ENCODE measurements at places on chromosomes 1 and 21. TPM values are rescaled to one million over a fixed set of nuclear protein-coding genes. Genes with fewer than 3 reads are reported as not detected.

GRCh38 chr1:246343251-246343650 lies 163.8 kb downstream of the SMYD3 start:
- H3K4me3 ChIP-seq: no peak overlapping the region
- no peaks in the 10 kb centered on the region for H3K36me3 ChIP-seq
- H3K27ac ChIP-seq: no peak overlapping the region
- H3K27me3 ChIP-seq: no peaks in the 10 kb centered on the region
- DNase-seq: no peak

- peaks cover 11% of the 10 kb centered on the region for H3K4me1 ChIP-seq
- H3K27me3 ChIP-seq: no peaks in the 10 kb centered on the region
- H3K4me3 ChIP-seq: no peak overlapping the region
- DNase-seq: no peak
- no peak overlapping the region for H3K27ac ChIP-seq
Observed at GRCh38 chr1:27583479-27583878, 20.5 kb downstream of the AHDC1 start.

- no peak overlapping the region for H3K4me3 ChIP-seq
- no peaks in the 10 kb centered on the region for H3K4me1 ChIP-seq
- no peak overlapping the region for H3K27ac ChIP-seq
- H3K27me3 ChIP-seq: peaks cover 67% of the 10 kb centered on the region
- no peak for DNase-seq
- no peaks in the 10 kb centered on the region for H3K36me3 ChIP-seq
Observed at GRCh38 chr1:32926562-32926961, 25.4 kb upstream of the TMEM54 start.

- no peaks in the 10 kb centered on the region for H3K27me3 ChIP-seq
- no peaks in the 10 kb centered on the region for H3K36me3 ChIP-seq
- no peak for DNase-seq
Observed at GRCh38 chr1:159015440-159015909, 5.8 kb downstream of the IFI16 start.

DNA sequence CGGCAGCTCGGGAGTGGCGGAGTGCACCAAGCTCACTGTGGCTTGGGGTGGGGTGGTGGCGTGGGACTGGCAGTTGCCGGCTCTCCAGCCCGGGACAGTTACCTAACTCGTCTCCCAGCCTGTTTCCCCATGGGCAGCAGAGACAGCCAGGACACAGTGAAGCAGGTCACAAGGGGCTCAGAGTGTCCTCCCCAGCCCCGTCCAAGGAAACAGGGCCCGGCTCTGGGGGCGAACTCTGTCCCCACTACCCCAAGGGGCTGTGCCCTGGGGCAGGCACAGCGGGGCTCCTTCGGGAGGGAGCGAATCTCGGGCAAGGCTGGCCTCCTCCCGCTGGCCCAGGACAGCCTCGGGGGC lies 759 bp downstream of the GPR157 start:
- H3K4me1 ChIP-seq: no peaks in the 10 kb centered on the region
- no peak for DNase-seq
- no peak overlapping the region for H3K27ac ChIP-seq
- peak overlapping the region; percentile 57 for H3K4me3 ChIP-seq
- H3K27me3 ChIP-seq: peaks cover 28% of the 10 kb centered on the region

- no peaks in the 10 kb centered on the region for H3K36me3 ChIP-seq
- H3K4me1 ChIP-seq: peaks cover 31% of the 10 kb centered on the region
- no peak overlapping the region for H3K27ac ChIP-seq
- no peaks in the 10 kb centered on the region for H3K27me3 ChIP-seq
Observed at GRCh38 chr1:67755160-67755559, 70.2 kb downstream of the GADD45A start.

DNA sequence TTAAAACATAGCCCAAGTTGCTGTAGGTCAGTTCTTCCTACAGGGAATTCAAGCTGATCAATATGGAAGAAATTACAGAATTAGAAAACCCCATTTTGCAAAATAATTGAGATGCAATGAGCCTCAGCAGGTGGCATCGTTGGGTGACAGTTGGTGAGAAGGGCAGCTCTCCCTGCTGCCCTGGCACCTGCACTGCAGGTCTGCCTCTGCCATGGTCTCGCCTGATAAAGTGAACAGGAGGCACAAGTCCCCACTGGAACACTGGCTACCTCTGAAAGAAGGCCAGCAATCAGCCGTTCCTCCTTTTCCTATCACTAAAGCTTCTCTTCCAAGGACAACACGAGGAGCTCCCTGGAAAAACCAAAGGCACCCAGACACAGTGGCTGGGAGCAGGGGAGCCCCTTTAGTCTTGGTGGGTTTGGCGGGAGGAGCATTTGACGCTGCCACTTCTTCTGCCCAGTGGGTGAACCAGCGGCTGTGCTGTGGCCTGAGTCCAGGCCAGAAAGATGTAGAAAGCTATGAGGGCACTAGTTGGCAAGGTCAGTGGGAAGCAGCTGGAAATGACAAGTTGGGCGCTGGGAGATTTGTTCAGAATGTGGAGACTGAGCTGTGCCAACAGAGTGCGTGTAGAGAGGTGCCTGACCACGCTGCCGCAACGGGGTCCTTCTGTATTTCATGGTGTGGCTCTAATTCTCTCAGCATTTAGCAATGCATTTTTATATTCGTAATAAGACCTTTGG lies 93.1 kb downstream of the RIPK4 start:
- peaks cover 5% of the 10 kb centered on the region for H3K4me1 ChIP-seq
- H3K27ac ChIP-seq: no peak overlapping the region
- no peak for DNase-seq
- H3K27me3 ChIP-seq: no peaks in the 10 kb centered on the region

- no peaks in the 10 kb centered on the region for H3K4me1 ChIP-seq
- H3K27ac ChIP-seq: no peak overlapping the region
- no peak for DNase-seq
Observed at GRCh38 chr1:4053774-4054173, 153.7 kb upstream of the C1orf174 start.

DNA sequence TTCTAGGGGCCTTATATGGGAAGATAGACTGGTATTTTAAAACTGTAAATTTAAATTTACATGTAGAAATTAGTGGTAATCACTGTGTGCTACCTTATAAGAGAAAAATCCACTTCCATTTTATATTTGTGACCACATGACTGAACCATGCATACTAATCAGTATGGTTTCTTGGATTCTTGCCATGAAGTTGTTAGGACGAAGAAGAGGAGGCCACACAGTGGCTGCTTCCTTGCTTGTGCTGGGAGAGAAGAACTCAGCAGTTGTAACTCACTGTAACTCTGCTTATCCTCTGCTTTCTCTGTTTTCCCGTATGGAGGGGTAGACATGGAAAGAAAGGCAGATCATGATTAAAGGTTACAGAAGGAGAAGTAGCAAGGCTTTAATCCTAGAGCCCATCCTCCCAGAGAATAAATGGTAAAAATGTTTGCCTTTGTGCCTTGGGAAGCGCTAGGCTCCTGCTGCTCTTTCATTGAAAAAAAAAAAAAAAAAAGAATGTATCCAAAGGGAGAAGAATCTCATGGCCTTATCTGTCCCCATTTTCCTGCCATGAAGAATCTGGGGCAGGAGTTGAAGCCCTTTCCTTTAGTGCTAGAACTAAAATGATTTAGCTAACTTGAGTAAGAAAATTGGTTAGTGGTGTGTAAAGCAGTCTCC lies 32.4 kb downstream of the KCTD3 start:
- H3K4me3 ChIP-seq: no peak overlapping the region
- no peaks in the 10 kb centered on the region for H3K27me3 ChIP-seq
- DNase-seq: peak; percentile 18
- peak overlapping the region; percentile 11 for H3K27ac ChIP-seq
- no peaks in the 10 kb centered on the region for H3K36me3 ChIP-seq
- H3K4me1 ChIP-seq: peaks cover 13% of the 10 kb centered on the region

GRCh38 chr1:169483500-169483966 lies 2.2 kb downstream of the SLC19A2 start:
- H3K27ac ChIP-seq: no peak overlapping the region
- peaks cover 64% of the 10 kb centered on the region for H3K4me1 ChIP-seq

DNA sequence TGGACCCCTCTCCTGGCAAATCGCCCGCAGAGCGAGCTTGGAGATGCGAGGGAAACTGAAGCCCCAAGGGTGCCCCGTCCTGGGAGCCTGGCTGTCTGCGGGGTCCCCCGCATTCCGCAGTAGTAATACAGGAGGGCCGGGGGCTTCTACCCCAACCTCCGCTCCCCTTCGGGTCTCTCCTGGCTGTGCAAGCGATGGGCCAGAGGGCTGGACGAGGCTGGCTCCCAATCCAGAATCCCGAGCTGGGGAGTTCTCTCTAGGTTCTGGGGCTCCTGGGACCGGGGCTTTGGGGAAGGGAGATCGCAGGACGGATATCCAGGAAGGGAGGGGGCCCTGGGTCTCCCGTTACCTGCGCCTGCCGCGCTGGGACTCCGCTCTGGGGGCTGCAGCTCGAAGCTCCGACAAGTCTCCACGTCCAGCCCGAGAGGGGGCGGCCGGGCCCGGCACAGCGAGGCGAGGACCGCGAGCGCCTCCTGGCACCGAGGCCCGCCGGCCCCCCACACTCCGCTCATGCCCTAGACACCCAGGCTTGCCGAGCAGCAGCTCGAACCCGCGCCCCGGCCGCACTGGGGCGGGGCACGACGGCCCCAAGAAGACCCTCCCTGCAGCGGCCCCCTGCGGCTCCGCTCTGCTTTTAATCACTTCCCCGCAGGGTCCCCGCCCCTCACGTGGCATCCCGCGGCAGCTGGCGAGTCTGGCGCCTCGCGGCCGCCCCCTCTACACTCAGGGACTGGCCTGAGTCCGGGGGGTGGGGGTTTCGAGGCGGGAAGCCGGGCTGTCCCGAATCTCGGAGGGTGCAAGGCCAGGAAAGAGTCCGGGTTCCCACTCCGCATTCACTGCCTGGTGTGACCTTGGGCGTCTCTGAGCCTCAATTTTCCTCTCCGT lies at the start of gene SYT6:
TSS of gene SYT6 (minus strand) at position 609 of the 885 bp plus-strand sequence. CDS start at position 512, 97 bp downstream.
- H3K36me3 ChIP-seq: no peaks in the 10 kb centered on the region
- H3K4me3 ChIP-seq: peak within 1 kb of the TSS; percentile 97
- DNase-seq: peak; percentile 57
- no peak within 1 kb of the TSS for H3K27ac ChIP-seq

- H3K27ac ChIP-seq: no peak overlapping the region
- H3K4me1 ChIP-seq: peaks cover 20% of the 10 kb centered on the region
- H3K27me3 ChIP-seq: no peaks in the 10 kb centered on the region
- H3K4me3 ChIP-seq: no peak overlapping the region
- DNase-seq: no peak
Observed at GRCh38 chr21:33950431-33951079, 35.0 kb upstream of the ATP5PO start.

- no peaks in the 10 kb centered on the region for H3K36me3 ChIP-seq
- H3K27ac ChIP-seq: no peak overlapping the region
- no peaks in the 10 kb centered on the region for H3K27me3 ChIP-seq
- DNase-seq: peak; percentile 52
- no peak overlapping the region for H3K4me3 ChIP-seq
Observed at GRCh38 chr1:27403065-27403726, 10.8 kb downstream of the GPR3 start.

- H3K27ac ChIP-seq: no peak overlapping the region
- no peaks in the 10 kb centered on the region for H3K27me3 ChIP-seq
- H3K4me1 ChIP-seq: peaks cover 29% of the 10 kb centered on the region
- H3K36me3 ChIP-seq: no peaks in the 10 kb centered on the region
- no peak overlapping the region for H3K4me3 ChIP-seq
Observed at GRCh38 chr1:25064465-25065240, 134.6 kb upstream of the RUNX3 start.

DNA sequence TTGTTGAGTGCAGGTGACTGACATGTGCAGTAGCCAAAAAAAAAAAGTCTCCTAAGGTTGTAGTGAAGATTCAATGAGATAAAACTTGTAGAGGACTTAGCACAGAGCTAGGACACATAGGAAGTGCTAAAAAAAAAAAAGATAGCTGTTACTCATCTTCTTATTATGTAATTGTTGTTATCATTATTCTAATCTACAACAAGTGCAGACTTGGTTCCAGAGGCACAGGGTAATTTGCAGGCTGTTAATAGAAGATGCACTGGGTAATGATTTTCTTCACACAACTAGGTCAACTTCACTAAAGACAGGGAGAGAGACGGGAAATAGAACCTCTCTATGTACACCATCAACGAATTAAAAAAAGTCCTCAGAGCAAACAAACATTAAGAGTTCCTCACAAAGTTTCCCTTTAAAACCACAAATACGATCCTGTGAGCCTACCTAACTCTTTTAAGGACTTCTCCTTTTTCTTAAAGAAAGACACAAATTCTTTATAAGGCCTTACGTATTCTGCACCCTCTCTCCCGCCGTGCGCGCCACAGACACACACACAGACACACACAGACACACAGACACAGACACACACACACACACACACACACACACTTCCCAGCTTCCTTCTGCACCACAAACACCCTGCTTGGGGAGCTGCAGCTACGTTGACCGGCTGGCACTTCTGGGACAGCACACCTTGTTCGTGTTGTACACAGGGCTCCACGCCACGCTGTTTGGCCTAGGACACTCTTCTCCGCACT lies 49.8 kb upstream of the GADD45A start:
- H3K36me3 ChIP-seq: no peaks in the 10 kb centered on the region
- H3K27ac ChIP-seq: no peak overlapping the region
- H3K27me3 ChIP-seq: no peaks in the 10 kb centered on the region
- H3K4me3 ChIP-seq: no peak overlapping the region

DNA sequence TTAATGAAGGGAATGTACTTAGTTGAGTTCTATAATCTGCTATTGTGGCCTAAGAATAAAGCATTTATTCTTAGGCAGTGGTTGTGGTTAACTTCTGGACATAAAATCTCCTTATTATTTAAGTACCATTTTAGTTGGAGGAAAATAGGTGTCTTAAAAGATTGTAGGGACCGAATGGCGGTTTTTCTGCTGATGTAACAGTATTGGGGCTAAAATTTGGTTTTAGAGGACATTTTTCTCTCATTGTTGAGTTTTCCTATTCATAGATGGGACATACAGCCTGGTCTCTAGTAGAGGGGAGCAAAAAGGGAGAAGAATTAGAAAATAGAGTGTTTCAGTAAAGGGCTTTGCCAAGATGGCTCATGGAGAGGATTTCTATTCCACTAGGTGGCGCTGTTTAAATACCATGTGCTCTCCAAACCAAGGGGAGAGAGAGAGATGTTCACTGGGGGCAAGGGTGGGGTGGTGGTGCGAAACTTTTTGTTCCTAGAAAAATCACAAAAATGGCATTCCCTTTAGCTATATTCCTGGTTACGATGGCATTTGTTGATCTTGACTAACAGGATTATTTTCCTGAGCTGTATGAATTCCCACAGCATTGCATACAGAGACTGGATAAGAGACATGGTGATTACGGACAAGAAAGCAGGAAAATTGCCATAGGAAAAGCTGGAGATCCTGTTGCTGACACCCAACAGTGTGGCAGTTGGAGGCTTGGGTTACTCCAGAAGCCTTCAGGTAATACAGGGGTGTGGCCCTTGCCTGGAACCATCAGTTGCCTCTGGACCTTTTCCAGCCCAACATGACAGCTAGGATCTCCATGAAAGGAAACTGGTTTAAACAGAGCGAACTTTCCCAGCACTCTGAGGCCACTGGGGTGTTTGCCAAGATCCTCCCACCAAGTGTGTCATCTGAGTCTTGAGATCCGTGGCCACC lies 18.2 kb upstream of the FCGR2A start:
- H3K27ac ChIP-seq: no peak overlapping the region
- no peaks in the 10 kb centered on the region for H3K36me3 ChIP-seq
- DNase-seq: peak; percentile 83
- peaks cover 51% of the 10 kb centered on the region for H3K27me3 ChIP-seq
- no peak overlapping the region for H3K4me3 ChIP-seq

CD53 gene
- not detected for total RNA-seq

NECTIN4 gene
- total RNA-seq: 0.06 TPM

CACNA1E gene
- 2.1 TPM for total RNA-seq

MORN1 gene
- 7.0 TPM for total RNA-seq

FMO5 gene
- total RNA-seq: 0.28 TPM

KCNJ10 gene
- not detected for total RNA-seq

ESPN gene
- total RNA-seq: 11.0 TPM
